ENCODE measurements at places on chromosomes 5 and 9. TPM values are rescaled to one million over a fixed set of nuclear protein-coding genes. Genes with fewer than 3 reads are reported as not detected.

DNA sequence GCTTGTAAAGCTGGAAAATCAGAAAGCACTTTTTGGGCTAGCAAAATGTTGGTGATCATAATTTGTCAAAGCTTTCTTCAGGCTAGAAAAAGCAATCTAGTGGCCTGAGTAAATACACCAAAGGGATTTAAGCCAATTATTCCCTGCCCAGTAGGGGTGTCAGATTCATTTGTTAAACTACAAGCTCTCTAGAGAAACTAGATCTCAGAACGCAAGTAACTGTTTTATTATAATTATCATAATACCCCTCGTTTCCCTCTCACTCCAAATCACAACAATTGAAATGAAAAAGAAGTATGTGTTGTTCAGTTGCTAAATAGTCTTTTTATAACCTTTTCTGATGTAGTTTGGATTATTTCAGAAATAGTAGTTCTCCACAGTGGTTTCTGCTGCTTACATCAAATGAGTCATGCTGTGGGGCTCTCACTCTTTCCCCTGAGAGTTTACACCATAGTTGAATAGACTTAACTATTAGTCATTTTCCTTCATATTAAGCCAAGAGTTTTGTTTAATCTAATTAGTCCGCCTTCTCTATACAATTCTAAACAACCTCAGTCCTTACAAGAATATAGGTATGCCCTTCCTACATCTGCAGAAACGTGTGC lies 918.6 kb upstream of the DMAC1 start:
- no peak for DNase-seq

- DNase-seq, result no peak
These were observed 124.3 kb downstream of the UGCG start for GRCh38 chr9:112020680-112021596.

DNA sequence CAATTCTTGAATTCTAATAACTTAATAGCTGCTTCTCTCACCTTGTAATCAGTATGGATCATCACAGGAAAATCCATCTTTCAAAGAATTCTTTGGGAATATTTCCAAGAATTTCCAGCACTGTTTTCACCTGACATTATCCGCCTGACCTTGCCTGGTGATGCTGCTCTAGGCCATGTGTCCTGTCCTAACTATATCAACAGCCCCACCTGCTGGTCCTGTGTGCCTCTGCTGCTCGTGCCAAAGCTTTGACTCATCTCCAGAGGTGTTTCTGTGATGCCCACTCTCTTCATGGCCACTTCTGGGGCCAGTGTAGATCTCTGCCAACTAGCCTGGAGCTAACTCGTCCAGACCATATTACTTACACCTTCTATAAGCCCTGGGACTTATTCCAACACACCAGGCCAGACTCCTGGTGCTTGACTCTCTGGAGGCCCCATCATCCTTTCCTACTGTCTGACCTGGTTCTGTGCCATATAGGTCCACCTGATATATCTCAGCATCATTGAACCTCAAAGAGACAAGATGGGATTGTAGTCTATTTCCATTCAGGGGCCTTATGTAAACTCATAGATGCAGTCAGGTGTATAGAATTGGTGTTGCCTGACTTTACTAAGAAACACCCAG lies 67.5 kb upstream of the CKMT2 start:
- DNase-seq, result peak; percentile 52

DNA sequence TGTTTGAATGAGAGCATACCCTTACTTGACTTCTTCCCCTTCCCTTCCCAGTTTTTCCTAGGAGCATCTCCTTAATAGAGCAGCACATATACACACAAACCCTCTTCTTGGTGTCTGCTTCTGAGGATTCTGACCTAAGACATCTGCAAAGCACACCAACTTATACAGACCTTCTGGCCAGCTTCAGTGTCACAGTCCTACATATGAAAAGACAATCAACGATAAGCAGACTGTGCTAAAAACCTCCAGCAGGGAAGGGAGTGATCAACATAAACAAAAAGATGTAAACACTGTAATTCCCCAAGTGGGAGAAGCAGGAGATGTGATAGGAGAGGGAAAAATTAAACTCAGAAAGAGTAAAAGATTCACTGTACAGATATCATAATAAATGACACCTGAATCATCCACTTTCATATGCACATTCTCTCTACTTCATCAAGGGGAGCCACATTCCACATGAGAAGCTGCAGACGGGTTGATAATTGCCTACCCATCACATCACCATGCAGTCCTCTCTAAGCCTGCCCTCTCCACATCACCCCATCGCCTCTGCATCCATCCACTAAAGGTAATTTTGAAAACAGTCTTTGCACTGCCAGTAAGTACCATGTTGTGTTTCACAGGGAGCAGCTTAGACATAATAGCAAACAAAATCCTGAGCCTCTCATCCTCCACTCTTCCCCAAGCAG lies 13.0 kb downstream of the APBA1 start:
- DNase-seq, result no peak

- DNase-seq, result no peak
These were observed 74.3 kb downstream of the C5orf15 start for GRCh38 chr5:133894143-133894542.

GRCh38 chr9:16651446-16651964 lies 219.0 kb downstream of the BNC2 start:
- DNase-seq, result no peak

DNA sequence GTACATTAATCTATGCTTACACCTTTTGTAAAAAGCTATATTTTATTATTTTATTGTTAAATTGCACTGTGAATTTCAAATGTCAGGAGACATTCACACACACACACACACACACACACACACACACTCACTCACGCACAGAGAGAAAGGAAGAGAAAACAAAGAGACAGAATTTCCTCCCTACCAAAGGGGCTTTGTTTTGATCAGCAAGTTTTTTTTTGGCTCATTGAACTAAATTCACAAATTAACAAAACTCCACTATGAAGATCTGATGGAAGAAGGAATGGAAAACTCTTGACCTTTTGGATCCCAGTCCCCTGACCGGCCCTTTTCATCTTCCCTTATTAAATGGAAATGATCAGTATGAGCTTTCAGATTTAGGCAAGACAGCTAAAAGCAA lies 161.2 kb downstream of the PDE4D start:
- no peak for DNase-seq

GRCh38 chr5:82290908-82291307 lies 12.8 kb upstream of the RPS23 start:
- DNase-seq, result no peak

DNA sequence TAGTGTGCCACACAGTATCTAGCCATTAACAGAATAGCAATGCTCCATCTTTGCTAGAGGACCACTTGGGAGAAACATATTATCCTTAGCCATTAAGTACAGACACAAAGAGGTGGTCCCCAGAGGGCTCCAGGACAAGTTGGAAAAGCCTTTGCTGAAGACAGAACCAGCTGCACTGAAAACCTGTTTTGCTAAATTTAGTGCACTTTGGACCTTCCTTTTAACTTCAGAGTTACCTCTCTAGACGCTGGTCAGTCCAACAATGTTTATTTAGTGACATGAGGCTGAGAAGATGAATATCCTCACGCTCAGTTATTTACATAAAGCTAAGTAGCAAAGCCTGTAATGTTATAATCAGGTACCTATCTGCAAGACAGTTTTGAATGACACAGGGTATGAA lies 265.0 kb upstream of the ZNF608 start:
- DNase-seq, result no peak

DNA sequence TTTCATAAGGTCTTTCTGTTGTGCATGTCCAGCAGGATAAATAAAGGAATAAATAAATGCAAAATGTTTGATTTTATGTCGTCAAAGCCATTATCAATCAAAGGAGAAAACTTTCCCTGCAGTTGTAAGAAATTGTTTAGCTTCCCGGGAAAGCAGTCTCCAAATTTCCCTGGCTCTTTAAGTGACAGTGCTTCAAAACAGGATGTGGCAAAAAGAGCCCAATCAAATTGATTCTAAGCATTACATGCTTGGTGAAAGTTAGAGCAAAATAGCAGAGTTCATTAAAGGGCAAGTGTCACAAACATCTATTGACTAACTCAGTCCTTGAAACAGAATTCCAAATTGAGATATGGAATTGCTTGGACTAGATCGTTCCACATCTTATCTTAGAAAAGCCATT lies 704.1 kb downstream of the PRELID2 start:
- no peak for DNase-seq

GRCh38 chr5:150377964-150378694 lies 20.6 kb downstream of the TCOF1 start:
- DNase-seq, result no peak

DNA sequence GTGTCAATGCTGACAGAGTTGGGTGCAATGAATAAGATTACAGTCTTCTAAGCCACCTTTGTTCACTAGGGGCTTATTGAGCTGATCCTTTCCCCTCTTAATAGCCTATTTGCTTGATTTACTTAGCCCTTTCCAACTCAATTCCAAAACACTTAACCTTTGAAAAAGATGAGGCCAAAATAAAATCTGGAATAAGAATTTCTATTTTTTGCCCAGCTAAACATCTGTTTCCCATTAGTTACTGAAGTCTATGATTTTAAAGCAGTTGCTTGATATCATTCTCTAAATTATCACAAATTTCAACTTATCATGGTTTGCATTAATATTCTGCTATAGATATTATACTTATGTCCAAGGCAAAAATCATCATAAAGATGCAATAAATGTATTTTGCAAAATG lies 1272.0 kb upstream of the ACO1 start:
- no peak for DNase-seq

KCNIP1 gene
- polyA plus RNA-seq, result not detected

PLAC8L1 gene
- not detected for polyA plus RNA-seq

TYRP1 gene
- polyA plus RNA-seq, result not detected

All from K562 (cell line).